Stimulated activated CD4-positive, alpha-beta T cell treated with anti-CD3 and anti-CD28 coated beads, Interleukin-1b, Interleukin-23, amount 100 ng/mL, for 48 hours (primary cell): ENCODE measurements at places on chromosomes 2 and 18.

DNA sequence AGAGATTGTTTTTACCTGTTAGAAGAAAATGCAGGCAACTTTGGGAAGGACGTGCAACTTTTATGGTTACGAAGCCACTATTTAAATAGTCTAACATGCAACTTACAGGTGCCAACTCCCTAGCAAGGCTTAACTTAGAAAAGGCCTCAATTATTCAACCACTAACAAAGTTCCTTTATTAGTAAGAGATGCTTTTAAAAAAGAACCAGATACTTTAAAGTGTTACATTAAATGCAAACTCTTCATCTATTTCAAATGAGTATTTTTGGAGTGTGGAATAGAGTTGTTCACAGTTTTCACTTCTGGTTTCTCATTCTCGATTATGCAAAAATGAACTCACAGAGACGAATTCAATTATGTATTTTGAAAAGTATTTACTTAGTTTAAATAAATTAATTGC is 51.7 kb downstream of the PELI1 start:
- DNase-seq: no peak

DNA sequence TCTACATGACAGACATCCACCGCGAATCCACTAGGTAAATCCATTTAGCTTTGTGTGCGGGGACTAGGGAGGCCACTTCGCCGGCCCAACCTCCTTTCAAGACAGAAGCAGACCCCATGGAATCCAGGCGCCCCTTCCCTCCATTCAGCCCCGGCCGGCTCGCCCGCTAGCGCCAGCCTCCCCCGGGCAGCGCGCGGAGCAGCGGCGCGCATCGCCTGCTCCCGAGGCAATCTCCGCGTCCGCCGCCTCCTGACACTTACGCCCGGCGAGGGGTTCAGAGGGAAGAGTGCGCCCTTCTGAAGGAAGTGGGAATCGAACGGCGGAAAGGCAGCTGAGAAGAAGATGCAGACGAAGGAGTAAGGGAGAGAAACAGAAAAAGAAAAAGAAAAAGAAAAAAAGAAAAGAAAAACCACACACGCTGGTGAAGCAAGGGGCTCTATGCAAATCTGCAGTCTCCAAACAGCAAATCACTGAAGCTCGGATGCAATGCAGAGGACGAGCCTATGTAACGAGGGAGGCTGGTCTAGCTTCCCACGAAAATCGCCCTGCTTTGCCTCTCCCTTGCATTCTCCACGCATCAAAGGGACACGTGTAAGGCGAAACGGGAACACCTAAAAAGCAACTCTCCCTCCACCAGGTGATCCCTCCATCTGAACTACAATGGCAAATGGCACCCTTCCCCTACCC is 684.4 kb downstream of the NRXN1 start:
- DNase-seq: no peak

DNA sequence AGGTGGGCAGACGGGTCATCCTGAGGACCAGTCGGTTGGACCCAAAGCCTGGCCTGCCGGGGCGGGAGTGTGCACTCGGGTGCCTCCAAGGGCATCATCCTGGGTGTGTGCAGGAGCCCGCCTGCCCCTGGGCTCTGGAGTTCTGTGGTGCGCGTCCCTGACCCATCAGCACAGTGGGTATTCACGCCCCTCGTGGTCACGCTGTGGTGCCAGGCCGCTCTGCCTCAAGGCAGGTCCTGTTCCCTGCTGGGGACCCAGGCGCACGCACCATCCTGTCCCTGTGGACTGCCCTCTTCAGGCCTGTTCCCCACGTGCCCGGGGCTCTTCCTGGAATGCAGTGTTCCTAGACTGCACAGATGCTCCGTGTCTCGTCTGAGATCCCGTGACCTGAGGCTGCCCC is 14.3 kb upstream of the D2HGDH start:
- DNase-seq: no peak

GRCh38 chr2:232647261-232647660 is 13.9 kb downstream of the EFHD1 start:
- DNase-seq: no peak

DNA sequence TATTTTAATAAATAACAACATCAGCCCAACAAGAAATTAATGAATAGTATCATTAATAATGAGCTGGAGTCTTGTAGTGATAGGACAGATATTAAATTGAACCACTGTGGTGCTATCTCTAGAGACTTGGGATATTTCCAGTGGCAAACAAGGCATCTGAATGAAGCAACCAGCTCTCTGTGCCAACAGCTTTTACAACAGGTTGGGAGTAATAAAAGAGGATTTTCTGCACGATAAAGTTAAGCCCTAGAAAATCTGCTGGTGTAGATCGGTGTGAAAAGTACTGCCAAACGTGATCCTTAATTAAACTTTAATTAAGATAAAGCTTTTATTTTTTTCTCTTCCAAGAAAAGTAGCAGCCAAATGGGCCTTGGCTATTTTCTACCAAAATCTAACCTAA is 385.5 kb downstream of the NR4A2 start:
- no peak for DNase-seq

DNA sequence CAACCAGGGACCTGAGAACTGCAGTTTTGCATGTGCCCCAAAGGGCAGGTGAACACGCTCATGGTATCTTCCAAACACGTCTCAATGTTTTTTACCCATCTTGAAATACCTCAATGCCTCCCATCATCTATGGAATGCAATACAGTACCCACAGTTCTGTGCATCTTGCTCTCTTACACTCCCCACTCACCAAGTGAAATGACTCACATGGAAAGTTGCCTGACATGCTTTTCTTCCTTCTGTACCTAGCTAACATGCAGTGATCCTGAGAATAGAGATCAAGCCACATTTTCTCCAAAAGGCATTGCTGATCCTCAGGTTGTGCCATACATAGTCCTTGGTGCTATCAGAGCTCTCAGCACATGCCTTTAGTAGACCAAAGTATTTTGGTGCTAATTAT is 373.9 kb downstream of the GPD2 start:
- no peak for DNase-seq

DNA sequence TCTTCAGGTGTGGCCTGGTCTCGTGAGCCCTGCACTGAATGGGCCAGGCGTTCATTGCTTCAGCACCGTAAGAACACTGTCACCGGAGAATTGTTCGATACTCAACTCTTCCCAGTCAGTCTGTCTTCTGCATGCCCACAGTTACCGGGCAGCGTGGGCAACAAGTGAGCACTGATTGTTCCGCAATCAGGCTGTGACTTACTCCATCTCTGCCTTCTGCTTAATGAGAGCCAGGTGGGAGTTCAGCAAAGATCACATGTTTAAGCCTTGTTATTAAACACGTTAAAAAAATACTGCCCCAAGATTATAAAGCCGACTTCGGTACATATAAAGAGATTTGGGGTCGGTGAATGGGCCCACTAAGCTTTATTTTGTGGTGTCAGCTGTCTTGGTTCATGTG is 3.7 kb downstream of the STEAP3 start:
- no peak for DNase-seq

- DNase-seq: peak; percentile 32
Observed at GRCh38 chr2:171086352-171087290, 74.1 kb downstream of the TLK1 start.

GRCh38 chr2:105631011-105631410 is 113.7 kb upstream of the NCK2 start:
- DNase-seq: no peak

- DNase-seq: no peak
Observed at GRCh38 chr18:31563778-31564177, 27.9 kb upstream of the TTR start.

DNA sequence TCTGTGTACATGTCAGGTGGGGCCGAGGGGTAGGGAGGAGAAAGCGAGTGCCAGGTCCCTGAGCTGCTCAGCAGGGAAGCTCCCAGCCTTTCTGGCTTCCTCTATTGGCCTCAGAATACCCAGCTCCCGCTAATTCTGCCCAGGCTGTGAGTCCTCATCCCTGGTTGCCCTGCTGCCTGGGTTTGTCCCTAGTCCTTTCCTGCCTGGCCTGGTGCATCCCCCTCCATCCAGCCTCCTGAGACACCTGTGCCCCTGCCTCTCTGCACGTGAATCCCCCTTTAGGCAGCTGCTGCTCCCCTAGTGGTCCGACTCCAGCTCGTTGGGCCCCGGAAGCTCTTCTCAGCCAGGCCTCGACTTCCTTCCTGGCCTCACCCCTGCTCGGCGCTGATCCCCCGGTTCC is 54.6 kb downstream of the INHBB start:
- no peak for DNase-seq

DNA sequence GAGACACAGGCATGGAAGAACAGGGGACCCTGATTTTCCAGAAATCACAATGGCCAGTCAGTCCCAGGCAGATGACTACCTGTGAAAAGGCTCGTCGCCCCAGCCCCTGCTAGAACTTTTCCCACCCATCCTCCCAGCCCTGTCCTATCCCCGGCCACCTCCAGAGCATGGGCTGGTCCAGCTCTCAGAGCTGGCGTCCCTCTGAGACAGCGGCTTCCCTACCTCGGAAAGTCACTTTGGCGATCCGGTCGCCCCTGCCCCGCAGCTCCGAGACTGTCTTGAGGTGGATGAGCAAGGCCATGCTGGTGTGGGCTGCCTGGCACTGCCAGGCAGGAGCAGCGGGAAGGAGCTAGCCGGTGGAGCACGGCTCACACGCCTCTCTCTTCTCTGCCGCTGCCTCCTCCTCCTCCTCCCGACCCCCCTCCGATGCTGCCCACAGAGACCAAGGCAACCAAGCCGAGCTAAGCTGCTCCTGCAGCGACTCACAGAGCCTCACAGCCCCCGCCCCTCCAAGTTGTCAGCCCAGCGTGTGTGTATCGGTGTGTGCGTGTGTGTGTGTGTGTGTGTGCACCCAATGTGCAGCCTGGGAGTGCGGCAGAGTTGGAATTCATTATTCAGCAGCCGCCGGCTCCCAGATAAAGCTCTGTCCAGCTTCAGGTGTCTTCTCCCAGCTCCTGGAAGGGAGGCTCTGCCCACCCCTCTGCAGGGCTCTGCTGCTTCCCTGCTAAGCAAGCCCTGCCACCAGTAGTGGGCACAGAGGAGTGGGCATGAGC is 80.5 kb upstream of the OTOF start:
- DNase-seq: no peak

DNA sequence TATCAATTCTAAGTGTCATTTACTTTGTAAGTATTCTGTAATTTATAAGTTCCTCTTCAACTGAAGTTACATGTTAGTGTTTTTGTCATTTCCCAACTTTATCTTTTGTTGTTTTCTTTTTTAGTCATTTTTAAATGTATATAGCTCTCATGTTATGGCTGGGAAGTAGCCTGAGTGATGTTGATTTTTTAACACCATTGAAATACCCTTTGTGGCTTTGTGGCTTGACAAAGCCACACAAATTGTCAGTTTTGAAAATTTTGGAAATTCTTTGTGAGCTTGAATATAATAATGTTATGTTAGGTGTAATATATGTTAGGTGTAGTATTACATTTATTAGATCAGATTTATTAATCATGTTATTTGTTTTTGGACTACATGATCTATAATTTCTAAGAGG is 16.7 kb downstream of the DNAJC10 start:
- no peak for DNase-seq

GRCh38 chr18:58037163-58037562 is 6.9 kb upstream of the NEDD4L start:
- no peak for DNase-seq

DNA sequence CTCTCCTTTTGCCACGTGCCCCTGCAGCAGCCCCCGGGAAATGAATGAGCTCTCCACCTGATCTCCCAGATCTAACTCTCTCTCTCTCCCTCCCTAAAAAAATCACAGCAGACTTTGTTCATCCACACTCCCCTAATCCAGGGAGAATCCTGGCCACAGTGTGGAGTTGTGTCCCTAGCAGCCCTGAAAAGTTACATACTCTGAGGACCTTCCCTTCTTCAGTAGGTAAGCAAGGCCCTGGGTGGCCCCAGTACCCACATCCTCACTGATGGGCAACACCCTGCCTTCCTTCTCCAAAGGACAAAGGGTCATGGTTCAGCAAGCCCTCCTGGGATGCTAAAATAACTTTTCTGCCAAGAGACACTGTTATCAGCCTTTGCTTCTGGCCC is 76.9 kb upstream of the GLI2 start:
- no peak for DNase-seq

DNA sequence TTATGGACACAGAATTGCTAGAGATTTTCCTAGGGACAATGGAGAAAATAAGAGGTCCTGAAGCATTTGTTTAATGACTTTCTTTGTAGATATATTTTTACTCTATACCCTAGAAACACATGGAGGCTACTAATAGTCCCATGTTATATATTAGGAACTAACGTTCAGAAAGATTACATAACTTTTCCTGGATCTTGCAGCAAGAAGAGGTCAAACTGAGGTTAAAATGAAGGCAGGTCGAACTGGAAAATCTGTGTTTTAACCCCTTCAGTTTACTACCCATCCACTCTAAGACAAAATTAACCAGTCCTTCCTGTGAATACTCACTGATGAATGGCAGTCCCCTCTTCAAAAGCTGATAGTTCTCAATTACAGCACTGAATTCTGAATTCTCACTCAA is 1415.8 kb upstream of the CELF4 start:
- no peak for DNase-seq

DNA sequence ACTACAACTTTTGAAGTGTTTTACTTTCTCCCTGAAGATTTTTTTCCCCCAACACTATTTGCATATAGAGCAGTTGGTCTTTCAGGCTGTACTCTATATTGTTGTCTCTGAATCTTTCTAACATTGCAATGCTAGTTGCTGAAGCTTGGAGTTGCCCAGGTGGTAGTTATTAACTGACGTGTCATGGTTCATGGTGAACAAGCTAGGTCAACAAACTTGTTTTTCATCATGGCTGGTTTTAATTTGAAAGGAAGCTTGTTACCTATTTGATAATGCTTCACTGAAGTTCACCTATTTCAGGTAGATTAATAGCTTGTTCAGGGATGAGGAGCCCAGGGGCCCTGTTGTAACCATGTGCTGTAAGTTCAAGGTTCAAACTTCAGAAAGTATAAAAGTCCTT is 158.8 kb upstream of the ZEB2 start:
- DNase-seq: no peak

DNA sequence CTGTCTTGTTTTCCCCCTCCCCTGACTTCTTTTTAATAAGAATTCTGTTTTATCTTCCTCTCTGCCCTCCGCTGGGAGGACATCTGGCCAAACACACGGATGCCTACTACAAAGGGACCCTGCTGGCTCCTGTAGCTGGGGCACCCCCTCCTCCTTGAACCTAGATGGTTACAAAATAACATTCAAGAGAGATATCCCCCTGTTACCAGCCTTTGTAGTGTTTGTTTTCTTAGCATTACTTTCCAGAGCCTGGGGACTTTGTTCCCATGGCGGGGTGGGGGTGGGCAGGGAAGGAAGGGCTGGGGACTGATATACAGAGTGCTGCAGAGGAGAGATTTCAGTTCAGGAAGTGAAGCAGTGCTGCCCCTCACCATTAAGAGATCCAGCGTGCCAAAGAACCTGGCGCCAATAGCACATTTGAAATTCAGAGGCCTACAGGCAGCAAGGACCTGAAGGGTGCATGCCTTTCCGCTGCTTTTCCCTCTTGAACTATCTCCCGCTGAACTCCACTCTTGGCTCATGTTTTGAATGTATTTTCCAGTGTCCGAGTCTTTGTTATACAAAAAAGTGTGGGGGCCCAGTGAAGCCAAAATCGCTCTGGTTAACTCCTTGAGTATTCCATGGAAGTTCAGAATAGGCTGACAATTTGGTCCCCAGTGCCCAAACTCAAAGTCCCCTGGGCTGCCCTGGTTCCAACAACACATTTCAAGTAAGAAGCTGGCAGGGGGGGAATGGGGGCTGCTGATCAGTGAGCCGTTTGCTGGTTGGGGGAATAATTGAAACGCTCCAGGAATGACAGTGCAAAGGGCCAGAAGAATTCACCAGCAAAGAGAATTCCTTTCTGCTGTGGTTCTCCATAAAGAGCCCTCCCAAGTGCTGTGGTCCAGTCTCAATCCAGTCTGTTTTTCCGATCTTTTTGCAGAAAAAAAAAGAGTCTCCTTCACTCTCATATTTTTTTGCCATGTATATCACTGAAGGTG is 94.8 kb upstream of the THOC1 start:
- no peak for DNase-seq
